ENCODE measurements at places on chromosomes 7 and 10. TPM values are rescaled to one million over a fixed set of nuclear protein-coding genes. Genes with fewer than 3 reads are reported as not detected.

- no peak for DNase-seq
Observed at GRCh38 chr10:111187096-111187495, 110.3 kb downstream of the ADRA2A start.

DNA sequence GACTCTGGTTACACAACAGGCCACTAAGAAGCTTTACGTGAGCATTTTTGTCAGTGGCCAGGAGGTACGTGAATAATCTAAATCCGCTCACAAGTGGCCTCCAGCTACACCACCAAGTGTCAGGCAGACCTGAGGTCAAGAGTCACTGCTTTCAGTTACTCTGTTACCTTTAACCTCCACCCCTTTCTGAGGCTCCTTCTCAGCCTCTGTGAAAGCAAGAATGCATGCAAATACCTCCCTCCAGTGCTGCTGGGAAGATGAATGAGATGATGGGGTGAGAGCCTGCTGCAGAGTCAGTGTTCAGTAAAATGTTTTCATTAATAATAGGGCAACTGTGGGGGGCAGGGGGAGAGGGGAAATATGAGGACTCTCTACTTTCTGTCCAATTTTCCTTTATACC is 11.2 kb downstream of the DDC start:
- no peak for DNase-seq

GRCh38 chr7:90345595-90346335 is 751 bp upstream of the GTPBP10 start:
- DNase-seq: no peak

DNA sequence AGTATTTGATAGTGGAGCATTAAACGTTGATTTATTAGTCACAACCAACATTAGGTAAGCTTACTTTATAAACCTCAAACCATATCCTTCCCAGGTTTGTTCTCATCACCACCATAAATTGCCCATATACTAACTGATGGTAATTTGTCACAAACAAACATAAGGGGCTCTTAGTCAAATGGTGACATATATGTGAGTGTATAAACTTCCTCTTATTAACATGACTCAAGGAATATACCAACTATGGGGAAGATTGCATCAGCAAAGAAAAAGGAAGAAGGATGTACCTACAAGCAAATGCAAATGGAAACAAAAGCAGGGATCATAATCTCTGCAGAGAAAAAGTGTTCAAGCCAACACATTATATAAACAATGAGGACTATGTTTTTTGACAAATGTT is 418.2 kb upstream of the AKR1E2 start:
- no peak for DNase-seq

- DNase-seq: no peak
Observed at GRCh38 chr7:93279541-93279940, 47.4 kb downstream of the VPS50 start.

GRCh38 chr10:63171926-63172325 is 38.8 kb downstream of the NRBF2 start:
- no peak for DNase-seq

GRCh38 chr7:43664681-43665080 is 64.6 kb downstream of the COA1 start:
- DNase-seq: no peak

The CYP2C18 gene
- total RNA-seq: 53.5 TPM

The TFR2 gene
- 0.38 TPM for total RNA-seq

The ZNF467 gene
- total RNA-seq: 1.4 TPM
